ENCODE measurements at places on chromosomes 1 and 21.

- DNase-seq = no peak
These were observed 26.3 kb downstream of the PPFIA4 start for GRCh38 chr1:203052601-203053000.

- no peak for DNase-seq
These were observed 48.6 kb upstream of the COL11A1 start for GRCh38 chr1:103156966-103157365.

DNA sequence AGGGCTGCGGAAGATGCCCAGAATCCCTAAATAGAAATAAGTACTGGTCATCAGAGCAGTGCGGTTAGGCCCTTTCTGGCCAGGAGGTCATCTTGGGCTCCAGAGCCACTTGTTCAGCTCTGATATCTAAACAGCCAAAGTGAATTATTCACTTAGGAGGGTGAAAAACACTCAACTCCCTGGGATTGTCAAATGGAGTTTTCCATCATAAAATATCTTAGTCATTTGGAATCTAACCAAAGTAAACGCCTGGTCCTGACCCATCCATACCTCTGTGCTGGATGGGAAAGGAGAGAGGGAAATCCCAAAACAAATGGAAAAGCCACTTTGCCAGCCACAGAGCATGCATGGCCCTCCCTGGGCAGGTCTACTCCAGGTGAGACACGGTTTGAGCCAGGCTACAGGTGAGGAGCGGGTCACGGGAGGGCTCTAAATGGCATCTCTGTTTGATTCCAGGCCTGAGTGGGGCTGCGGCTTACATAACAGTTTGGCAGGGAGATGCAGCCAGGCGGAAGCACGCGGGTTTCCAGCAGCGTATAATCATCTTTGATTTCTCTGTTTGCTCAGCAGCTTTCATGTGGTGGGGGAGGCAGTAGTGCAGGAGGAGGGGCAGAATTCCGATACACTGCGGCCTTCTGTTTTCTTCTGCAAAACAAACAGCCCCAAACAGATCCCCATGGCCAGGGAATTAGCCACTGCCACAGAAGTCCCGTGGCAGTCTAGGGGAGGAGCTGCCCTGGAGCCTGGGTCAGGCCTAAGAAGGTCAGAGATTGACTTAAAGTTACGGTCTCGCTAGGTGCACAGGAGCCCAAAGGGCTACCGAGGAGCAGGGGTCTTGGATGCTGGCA, 59.1 kb upstream of the ZNF648 start:
- DNase-seq = no peak

DNA sequence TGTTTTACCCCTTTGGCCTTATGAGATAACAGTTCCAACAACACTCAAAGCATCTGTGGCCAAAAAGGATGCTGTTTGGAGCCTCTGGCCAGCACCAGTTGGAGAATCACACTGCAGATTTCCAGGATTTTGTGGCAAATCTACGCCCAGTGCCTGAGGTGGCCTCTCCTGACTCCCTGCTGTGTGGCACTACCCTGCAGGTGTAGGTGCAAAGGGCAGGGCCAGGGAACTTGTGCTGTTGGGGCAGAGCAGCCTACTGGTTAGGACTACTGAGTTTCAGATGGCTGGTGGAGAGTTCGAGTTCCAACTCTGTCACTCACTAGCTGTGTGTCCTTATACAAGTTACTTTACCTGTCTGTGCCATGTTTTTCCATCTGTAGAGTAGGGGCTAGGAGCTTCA, 170.5 kb downstream of the PTPRU start:
- no peak for DNase-seq

DNA sequence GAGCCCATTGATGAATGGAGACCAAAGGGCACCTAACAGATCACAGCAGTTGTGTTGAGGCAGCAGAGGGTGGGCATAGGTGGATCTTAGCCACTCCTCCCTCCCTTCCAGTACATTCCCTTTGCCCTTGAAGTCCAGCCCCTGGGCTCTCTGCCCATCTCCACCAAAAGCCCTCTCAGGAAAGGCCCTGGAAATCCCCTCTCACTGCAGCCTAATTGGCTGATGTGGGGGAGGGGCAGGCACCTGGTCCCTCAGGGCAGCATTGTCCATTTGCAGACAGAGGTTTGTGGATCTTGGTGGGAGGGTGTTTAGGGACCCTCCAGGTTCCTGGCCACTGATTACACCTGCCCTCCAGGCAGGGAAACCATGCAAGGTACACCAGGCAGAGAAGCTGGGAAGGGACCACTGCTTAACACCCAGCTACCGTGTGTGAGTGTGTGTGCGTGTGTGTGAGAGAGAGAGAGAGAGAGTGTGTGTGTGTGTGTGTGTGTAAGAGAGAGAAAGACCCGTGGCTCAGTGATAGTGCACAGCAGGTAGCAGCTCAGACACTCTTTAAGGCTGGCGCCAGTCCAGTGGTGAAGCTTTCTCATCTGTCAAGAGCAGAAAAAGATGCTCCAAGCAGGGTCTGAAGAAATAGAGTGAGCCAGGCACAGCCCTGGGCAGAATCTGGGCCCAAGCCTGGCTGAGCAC, 71.1 kb downstream of the MATN1 start:
- DNase-seq = no peak

DNA sequence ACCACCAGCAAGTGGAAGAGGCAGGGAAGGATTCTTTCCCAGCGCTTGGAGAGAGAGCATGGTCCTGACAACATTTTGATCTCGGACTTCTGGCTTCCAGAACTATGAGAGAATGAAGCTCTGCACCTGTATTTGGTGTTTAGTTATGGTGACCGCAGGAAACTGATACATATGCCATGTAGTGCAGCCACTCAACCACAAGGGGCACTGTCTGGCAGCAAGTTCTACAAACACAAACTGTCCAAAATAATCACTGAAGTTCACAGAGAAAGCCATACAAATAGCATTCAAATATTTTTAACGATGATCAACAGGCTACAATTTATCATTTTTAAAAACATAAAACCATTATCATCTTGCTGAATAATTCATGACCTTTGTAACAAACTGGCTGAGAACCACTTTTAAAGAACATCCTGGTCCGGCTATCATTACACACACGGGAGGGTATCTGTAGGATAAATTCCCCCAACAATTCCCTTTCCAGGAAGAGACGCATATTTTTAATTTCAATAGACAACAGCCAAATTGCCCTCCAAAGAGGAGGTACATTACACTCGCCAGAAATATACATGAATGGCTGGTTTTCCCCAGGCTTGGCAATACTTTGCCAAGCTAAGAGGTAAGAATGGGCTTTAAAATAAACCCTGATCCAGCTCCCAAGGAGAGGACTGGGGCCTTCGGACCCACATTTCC, 9.2 kb upstream of the CBR3 start:
- no peak for DNase-seq

GRCh38 chr1:147466543-147466942, 74.8 kb upstream of the BCL9 start:
- no peak for DNase-seq

DNA sequence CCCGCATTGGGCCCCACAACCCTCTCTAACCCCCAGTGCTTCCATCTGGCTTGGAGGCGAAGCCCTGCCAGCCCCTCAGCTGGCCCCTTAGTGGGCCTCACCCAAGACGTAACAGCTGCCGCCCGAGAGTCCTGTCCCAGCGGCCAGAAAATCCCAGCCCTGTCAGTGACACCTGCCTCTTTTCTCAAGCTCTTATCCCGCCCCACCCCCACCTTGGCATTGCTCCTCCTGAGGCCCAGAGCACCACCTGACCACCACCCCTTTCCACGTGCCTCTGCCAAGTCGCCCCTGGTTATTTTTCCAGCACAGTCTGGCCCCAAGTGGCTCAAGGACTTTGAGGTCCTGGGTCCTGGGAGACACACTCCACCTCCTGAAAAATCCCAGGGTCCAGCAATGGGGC, 5.9 kb upstream of the CTRC start:
- no peak for DNase-seq

DNA sequence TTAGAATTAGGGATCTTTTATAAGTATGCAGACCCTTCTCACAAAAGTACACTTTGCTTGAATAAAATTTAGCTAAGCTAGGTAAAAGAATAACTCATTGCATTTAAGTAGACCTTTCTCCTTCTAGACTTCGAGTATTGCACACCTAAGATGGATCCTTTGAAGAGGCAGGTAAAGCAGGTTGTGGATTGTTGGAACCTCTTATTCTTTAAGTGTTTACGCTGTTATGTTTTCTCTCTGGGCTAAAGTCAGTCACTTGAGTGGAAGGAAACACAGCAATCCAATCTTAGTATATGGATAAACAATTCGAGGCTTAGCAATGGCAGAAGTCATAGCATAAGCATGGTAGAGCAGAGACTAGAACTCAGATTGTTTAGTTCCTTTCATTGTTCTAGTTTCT, 11.4 kb downstream of the MAGI3 start:
- DNase-seq = no peak

DNA sequence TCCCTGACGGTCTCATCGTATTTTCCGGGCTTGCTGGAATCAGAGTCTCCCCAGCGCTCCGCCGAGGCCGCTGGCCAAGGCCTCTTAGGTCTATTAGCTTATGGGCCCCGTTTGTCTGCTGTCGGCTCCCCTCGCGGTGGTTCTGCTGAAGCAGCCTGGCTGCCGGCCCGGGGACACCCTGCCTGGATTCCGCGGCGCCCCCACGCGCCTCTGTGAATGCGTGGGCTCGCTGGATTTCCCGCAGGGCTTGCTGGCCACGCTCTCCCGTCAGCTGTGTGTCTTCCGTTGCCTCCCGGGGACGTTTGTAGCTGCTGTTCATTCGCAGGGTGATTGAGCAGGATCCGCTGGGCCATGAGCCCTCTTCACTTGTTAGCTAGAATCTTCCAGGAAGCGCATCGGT, 8.4 kb downstream of the LRRC3 start:
- DNase-seq = no peak

DNA sequence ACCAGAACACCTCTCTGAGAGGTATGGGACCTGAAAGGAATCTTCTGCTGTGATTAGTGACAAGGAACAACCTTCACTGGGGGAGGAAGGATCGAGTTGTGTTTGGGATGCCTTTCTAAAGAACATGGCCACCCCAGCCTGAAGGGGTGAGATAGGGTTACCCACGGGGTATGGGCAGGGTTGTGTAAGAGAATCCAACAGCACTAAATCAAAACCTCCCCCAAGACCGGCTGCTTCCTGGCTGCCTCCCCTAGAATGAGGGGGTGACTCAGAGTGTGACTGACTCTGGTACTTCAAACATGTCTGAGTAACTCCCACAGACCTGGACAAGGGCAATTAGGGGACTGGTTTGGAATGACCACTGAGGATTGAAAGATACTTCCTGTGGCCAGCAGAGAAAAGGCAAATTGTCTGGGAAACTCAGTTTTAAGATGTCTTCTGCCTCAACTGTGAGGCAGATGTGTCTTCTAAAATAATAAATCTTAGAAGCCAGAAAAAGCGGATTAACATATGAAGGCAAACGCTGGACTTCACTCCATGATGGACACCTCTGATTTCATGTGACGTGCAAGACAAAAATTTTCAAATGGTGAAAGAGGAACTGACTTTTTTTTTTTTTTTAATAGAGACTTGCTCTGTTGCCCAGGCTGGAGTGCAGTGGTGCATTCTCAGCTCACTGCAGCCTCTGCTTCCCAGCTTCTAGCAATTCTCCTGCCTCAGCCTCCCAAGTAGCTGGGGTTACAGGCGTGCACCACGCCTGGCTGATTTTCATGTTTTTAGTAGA, 6.7 kb upstream of the PTPN14 start:
- DNase-seq = no peak

GRCh38 chr1:209825591-209826434, 2.0 kb upstream of the UTP25 start:
- DNase-seq = no peak

GRCh38 chr21:21464684-21465083, 466.5 kb downstream of the NCAM2 start:
- DNase-seq = no peak

DNA sequence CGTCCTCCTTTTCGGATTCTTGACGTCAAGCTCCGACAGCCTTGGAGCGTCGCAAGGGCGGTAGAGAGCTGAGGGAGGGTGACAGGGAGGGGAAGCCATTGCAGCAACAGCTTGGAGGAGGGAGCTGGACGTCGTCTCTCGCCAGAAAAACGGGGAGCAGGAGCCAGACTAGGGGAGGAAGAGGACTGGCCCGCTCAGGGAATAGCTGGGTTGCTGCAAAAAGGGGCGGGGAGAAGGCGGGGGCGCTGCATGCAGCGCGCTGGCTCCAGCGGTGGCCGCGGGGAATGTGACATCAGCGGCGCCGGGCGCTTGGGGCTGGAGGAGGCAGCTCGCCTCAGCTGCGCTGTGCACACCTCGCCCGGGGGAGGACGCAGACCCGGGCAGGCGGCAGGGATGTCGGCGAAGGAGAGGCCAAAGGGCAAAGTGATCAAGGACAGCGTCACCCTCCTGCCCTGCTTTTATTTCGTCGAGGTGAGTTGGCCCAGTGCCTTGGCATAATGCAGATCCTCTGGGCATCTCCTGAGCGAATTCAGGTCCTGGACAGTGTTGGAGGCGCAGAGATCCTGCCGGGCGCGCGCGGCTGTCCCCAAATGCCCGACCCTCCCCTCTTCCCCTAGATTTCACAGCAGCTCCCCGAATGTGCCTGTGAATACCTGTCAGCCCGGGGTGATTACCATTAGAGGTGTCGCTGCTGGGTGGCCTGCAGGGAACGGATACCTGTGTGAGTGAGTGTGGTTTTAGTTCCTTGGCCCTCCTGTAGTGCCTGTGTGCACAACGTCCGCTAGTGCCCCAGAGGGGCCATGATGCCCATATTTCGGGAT, at the start of gene PLPPR4:
PLPPR4 (plus strand) TSS at position 292 of the 821 bp plus-strand sequence; CDS start at position 394, 102 bp downstream.
- DNase-seq = no peak

GRCh38 chr1:28213315-28213714, 19.5 kb downstream of the DNAJC8 start:
- no peak for DNase-seq

DNA sequence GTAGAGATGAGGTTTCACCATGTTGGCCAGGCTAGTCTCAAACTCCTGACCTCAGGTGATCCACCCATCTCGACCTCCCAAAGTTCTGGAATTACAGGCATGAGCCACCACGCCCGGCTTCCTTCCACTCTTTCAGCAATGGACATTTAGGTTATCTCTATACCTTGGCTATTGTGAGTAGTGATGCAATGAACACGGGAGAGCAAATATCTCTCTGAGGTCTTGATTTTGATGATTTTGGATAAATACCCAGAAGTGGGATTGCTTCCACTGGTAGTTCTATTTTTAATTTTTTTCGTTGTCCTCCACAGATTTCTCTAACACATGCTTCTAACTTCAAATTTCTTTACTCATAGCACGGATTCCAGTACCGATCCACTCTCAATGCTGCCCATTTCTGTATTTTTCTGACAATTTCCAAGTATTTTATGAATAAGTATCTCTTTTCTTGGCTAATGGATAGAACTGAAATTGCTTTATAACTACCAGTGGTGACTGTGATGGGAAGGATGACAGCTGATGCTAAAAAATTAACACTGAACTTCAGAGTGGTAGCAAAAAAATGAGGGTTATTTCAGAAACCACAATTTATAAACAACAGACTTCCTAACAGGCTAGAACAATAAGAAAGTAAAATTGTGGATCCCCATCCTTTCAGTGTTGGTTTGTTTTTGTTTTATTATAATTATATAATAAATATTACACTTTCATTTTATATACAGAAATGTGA, 327.5 kb upstream of the RUNX1 start:
- no peak for DNase-seq

DNA sequence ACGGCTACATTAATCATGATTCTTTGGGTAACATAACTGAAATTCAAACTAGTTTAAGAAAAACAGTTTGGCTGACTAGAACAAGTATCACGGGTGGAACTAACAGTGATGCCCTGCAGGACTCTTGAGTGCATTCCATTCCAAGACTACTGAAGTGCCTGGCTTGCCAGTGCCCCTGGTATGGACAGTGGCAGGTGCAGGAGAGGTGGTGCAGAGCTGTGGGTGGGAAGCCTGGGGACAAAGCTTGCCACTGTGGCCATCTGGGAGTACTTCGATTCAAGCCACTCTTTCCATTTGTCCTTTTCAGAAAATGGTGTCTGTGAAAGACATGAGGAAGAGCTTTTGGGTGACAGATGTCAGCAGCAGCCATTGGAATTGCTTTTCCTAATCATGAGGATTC, 166.5 kb downstream of the RRAGC start:
- no peak for DNase-seq
